ENCODE measurements at places on chromosomes 6 and 20.

GRCh38 chr6:887583-888235 lies 194.8 kb upstream of the EXOC2 start:
- no peak for DNase-seq

- no peak for DNase-seq
These were observed 6.5 kb downstream of the EYS start for GRCh38 chr6:65700561-65700960.

DNA sequence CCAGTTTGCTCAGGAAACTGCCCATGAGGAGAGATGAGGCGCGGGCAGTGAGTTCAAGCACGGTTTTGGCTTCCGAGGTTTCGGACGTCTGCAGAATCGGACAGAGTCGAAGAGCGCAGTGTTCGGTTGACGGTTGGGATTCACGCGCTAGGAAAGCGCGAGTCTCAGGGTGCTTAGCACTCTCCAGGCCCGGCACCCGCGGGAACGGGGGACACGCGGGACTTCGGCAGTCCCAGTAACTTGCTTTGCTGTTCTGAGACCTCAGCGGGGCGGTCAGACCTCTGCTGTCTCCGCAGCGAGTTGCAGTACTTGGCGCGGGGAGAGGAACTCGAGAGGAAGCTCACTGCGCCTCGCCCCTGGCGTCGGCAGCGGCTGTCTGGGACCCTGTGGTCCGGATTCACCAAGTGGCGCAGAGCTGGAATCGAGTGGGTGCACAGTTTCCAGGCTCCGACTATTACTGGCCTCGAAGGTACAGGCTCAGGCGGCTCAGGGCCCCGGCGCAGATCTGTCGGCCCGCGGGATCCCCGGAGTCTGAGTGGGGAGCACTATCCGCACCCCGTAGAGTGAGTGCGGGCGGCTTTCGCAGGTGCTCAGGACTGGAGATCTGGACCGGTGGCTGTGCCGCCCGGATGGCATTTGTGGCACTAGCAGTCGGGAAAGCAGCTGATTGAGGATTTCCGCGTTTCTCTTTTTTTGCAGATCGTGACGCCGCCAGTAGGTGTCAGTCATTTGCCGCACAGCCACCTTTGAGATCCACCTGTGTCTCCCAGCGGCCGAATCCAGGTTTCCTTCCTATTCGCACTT lies at the start of gene POM121L2:
TSS of gene POM121L2 (minus strand) at position 128 of the 804 bp plus-strand sequence. CDS start at position 25, 103 bp downstream.
- DNase-seq, result no peak

- DNase-seq, result peak; percentile 41
These were observed 136.3 kb downstream of the ZMYND8 start for GRCh38 chr20:47220161-47220582.

DNA sequence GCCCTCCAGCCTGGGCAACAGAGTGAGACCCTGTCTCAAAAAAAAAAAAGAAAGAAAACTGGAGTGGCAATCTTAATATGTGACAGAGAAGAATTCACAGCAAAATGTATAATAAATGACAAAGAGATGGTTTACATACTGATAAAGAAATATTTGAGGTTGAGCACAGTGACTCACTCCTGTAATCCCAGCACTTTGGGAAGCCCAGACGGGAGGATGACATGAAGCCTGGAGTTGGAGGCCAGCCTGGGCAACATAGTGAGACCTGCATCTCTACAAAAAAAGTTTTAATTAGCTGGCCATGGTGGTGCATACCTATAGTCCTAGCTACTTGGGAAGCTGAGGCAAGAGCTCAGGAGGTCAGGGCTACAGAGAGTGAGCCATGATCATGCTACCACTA lies 12.4 kb upstream of the DEFB118 start:
- DNase-seq, result no peak

DNA sequence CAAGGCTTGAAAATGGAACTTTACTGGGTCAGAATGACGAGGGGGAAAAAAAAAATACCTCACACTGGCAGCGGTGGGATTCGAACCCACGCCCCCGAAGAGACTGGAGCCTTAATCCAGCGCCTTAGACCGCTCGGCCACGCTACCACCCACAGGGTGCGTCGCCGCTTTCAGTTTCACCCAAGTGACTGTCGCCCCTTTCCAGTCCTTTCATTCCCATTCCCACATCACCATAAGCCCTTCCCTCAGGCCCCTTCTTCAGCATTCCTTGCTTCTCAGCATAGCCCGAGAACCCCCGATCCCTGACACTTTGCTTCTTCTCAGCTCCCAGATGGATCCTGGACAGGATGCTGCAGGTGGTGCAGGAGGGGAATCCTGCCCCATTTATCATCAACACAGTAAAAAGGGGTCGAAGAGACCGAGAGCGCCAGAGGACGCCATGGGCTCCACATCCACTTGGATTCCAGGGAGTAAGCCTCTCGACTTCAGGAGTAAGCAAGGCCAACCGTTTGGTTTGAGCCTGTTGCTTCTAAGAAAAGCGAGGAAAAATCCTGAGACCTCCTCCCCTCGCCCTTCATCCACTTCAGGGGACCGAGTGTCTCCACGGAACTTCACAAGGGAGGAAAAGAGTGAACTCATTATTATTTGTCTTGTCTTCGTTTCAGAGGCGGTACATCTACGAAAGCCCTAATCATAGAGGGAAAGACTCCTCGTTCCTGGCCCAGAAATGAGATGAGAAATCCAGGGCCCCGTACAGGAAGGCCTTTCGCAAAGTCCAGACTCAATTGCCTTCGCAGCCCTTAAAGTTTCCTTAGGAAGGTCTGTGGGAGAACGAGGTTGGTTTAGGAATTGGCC lies 20.0 kb upstream of the TRIM27 start:
- peak; percentile 74 for DNase-seq

- no peak for DNase-seq
These were observed 44.1 kb upstream of the TXNDC5 start for GRCh38 chr6:7954477-7955200.

- DNase-seq, result no peak
These were observed 255.0 kb upstream of the ZFP64 start for GRCh38 chr20:52446421-52447224.

- DNase-seq, result no peak
These were observed 87.3 kb downstream of the PKHD1 start for GRCh38 chr6:52000064-52000463.

GRCh38 chr20:45189861-45190260 lies 15.2 kb downstream of the PI3 start:
- no peak for DNase-seq

- DNase-seq, result no peak
These were observed 158.2 kb upstream of the IMPG1 start for GRCh38 chr6:76230711-76231110.

- no peak for DNase-seq
These were observed 145.9 kb upstream of the OLIG3 start for GRCh38 chr6:137640086-137640485.

- no peak for DNase-seq
These were observed 77.0 kb downstream of the CDH4 start for GRCh38 chr20:61328911-61329558.
